ENCODE measurements at places on chromosomes 7 and 10.
A peak's percentile ranks its signal among the peaks of the same experiment; 100 is the strongest.

DNA sequence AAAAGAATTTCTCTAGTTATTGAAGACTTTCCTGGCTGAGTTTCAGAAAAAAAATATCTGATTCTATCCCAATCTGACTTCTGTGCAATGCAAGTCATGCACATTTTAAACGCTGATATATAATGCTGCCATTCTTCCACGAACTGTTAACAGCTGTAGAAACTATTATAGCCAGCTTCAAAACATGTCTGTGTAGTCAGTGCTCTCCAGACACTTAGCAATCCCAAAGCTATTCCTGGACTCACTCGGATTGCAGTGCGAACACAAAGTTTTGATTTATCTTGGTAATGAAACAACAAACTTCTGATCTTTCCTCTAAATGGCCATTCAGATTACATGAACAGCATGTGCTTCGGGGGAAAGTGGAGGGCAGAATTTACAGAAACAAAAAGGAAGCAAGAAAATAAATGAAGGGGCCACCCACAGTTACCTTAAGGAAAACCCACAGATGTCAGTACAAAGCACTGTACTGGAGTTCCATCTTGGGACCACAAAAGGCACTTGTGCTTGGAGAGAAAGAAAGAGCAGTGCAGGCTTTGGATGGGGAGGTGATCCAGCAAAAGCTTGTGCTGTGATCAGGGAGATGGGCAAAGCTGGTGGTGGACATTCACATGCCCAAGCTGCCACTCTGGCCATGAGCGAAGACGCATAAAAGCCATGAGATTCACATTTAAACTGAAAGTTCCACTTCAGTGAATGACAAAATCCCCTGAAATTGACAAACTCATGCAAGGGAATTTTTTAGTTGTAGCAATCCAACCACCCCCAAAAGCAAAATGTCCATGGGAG is 32.1 kb upstream of the ADO start:
- DNase-seq = no peak

GRCh38 chr7:71005109-71005508 is 126.8 kb upstream of the GALNT17 start:
- DNase-seq = no peak

- no peak for DNase-seq
Measured at GRCh38 chr10:88826388-88826787, 23.9 kb downstream of the LIPM start.

DNA sequence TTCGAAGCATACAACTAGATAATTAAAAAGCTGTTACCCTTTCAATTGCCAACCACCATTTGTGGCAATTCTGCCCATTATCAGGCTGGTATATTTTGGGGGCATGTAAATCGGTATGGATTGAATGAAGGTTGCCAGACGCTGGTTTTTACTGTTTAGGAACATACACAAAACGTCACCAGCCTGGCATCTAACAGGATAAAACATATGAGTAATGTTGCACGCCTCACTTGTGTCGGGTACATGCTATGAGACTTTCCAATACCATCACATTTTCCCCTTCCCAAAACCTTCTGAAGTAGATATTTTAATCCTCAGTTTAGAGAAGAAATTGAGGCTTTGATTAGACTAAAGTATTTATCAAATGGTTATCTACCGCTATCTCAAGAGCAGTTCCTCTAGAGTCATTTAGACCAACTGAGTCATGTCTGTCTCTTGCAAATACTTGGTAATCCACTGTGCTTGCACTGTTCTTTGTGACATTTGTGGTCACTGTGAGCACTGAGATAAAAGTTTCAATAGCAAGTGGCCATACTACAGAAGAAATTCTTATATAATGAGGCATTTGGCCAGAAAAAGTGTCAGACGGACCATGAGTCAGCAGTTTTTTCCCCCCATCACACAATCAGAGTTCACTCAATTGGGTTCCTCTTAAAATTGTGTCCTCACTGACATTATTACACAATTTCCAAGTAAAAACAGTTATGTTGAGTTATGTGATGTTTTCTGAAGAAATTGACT is 498.7 kb downstream of the NXPH1 start:
- no peak for DNase-seq

DNA sequence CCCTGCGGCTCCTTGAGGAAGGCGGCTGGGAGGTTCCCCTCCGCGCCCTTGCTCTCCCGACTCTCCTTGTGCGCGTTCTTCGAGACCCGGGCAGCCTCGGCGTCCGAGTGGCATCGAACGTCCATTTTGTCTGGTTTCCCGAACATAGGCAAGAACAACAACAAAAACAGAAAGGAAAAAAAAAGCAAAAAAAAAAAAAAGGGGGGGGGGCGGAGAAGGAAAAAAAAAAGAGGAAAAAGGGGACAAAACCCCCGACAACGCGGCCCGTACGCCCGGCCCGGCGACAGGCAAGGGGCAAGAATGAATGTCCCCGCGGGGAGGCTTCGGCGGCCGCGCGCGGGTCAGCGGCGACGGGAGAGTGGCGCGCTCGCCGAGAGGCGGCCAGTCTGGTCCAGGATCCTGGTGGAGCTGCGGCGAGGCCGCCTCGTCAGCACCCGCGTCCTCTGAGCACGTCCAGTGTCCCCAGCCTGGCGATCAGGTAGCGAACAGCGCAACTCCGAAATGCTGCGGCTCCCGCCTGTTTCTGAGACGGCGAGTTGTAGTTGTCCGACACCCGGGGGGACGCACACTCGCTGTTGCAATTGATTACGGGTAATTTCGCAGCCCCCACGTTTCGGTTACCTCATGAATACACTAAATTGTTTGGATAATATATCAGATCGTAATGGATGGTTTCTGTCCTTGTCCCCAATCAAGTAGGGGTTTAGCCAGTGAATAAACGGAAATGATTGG is at the start of gene VAX1:
Gene VAX1, minus strand, starts transcription at position 360 of the 732 bp plus-strand sequence. Its CDS starts 214 bp downstream, at position 146.
- DNase-seq = peak; percentile 5
